ENCODE measurements at places on chromosomes 11 and 22.

DNA sequence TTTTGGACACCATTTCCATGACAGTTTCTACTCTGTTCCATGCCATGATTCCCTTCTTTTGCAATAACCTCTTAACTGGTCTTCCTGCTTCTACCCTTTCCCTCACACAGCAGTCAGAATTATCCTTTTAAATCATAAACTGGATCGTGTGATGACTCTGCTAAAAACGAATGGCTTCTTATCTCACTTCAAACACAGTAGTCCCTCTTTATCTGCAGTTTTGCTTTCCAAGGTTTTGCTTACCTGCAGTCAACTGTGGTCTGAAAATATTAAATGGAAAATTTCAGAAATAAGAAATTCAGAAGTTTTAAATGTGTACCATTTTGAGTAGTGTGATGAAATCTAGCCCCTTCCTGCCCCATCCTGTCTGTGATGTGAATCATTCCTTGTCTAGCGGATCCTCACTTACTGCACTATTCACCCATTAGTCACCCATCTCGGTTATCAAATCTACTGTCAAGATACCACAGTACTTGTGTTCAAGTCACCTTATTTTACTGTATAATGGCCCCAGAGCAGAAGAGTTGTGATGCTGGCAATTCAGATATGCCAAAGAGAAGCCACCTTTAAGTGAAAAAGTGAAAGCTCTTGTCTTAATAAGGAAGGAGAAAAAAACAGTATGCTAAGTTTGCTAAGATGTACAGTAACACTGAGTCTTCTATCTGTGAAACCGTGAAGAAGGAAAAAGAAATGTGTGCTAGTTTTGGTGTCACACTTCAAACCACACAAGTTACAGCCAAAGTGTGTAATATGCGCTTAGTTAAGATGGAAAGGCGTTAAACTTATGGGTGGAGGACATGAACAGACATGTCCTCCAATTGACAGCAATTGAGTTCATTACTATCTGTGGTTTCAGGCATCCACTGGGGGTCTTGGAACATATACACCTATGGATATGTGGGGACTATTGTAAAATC is 283.0 kb downstream of the DDX10 start:
- DNase-seq, result no peak

- no peak for DNase-seq
Observed at GRCh38 chr22:22997988-22998387, 72.3 kb upstream of the GNAZ start.

DNA sequence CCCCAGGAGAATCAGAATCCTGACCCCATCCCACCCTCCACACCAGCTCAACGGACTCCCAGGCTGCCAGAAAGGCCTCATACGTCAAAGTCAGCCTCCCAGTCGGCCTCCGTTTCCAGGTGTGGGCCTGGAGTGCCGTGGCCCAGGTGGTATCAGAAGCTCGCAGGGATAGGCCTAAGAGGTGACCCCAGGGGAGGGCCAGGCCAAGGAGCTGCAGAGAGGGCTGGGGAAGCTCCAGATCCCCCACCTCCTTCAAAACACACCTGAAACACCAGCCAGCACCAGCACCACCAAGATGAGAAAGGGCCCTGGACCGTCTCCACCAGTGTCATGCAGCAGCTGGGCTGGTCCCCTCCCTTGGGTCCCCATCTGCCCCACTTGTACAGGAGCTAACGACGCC is 20.3 kb downstream of the ASCL2 start:
- no peak for DNase-seq

DNA sequence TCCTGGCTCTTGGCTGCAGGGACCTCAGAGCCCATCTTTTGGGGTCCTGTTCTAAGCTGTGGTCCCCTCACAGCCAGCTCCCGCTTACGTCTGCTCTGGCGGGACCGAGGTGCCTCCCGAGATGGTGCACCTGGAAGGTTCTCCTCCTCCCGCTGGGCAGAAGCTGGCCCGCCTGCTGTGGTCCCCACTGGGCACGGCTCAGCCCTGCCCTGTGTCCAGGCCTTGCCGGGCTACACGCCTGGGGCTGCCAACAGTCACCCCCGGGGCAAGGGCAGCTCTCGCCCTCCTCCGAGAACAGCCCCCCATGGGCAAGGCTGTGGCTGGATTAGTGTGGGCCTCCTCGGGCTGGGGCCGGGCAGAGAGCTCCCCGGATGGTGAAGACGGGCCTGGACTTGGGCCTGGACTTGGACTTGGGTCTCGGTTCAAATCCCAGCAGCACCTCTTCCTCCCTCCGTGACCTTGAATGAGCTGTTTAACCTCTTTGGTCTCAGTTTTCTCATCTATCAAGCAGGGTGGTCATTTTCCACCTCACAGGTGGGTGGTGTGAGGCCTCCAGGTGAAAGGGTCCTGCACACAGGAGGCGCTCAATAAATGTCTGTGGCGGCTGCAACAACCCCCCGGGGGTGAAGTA is 998 bp downstream of the BAIAP2L2 start:
- no peak for DNase-seq

DNA sequence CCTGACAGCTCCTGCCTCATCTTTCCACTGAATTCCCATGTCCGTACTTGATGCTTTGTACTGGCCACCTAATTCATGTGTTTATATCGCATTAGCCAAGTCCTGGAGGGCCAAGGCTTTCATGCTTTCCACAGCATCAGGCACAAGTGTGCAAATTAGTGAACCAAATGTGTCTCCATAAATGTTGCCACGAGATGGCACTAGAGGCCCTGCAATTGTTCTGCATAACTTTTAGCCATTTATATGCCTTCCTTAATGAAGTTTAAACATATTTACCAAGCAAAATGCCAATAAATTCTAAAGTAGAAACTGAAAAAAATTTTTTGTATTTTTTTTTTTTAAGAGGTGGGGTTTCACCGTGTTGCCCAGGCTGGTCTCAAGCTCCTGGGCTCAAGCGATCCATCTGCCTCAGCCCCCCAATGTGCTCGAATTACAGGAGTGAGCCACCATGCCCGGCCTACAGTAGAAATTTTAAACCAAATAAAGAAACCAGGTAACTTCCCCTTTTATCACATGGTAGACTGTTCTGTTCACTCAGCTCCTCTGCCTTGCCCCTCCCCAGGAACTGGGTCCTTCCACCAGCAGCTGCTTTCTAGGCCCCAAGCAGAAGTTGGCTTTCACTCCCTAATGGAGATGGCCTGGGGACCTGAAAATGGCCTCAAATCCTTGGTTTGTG is 20.8 kb upstream of the IL18BP start:
- peak; percentile 15 for DNase-seq

DNA sequence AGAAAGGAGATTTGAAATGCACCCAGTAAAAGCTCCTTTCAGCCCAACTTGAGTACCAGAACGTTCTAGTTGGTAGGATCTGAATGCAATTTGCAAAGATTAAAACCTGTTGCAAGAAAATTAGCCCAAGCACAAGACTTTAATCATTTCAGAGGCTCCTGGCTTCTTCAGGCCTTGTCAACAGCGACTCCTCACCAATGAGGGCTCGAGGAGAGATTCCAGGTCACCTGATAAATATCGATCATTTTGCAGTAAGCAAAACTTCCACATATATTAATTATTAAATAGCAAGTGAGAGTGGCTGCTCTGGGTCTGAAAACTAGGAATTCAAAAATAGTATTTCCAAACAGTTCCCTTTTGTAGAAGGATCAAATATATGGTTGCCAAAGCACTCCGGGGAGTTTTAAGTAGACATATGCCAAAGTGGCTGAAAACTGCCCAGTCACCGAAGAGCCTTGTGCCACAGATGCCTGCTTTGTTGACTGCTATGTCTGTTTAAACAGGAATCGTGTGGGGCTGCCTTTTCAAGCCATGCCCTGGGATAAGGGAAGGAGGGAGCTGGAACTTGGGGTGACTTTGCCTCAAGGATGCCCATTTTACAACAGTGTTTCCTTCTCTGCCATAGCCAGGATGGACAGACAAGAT is 64.0 kb downstream of the CSNK2A3 start:
- DNase-seq, result no peak

GRCh38 chr11:21489416-21490115 is 703.3 kb upstream of the ANO5 start:
- no peak for DNase-seq

GRCh38 chr11:37450613-37451012 is 852.6 kb upstream of the RAG2 start:
- no peak for DNase-seq
